ENCODE measurements at places on chromosomes 7 and 10. TPM values are rescaled to one million over a fixed set of nuclear protein-coding genes. Genes with fewer than 3 reads are reported as not detected.

SERPINE1 gene
- 1,123 TPM for total RNA-seq

ALOX5 gene
- total RNA-seq, result not detected

ELN gene
- total RNA-seq, result 56.1 TPM

AKR1D1 gene
- total RNA-seq, result not detected

NUPR2 gene
- total RNA-seq, result not detected

WEE2 gene
- total RNA-seq, result not detected

CYP2E1 gene
- total RNA-seq, result under 0.01 TPM

NUDT13 gene
- total RNA-seq, result 11.0 TPM

PARD3 gene
- total RNA-seq, result 24.9 TPM

RASA4 gene
- total RNA-seq, result 6.0 TPM

FAM13C gene
- total RNA-seq, result 1.3 TPM

EGFR gene
- 27.8 TPM for total RNA-seq

HABP2 gene
- total RNA-seq, result not detected

FAM25C gene
- total RNA-seq, result not detected

ITGA8 gene
- total RNA-seq, result 0.94 TPM

MYL10 gene
- total RNA-seq, result not detected

AKR1C3 gene
- 12.3 TPM for total RNA-seq

PNLIPRP1 gene
- total RNA-seq, result not detected

PALS2 gene
- 13.5 TPM for total RNA-seq

DLX5 gene
- total RNA-seq, result not detected

ANK3 gene
- 13.8 TPM for total RNA-seq

TUBB8 gene
- not detected for total RNA-seq

CH25H gene
- total RNA-seq, result 1.6 TPM

STRIP2 gene
- 2.6 TPM for total RNA-seq

CDK1 gene
- total RNA-seq, result 5.2 TPM

DNAJC30 gene
- total RNA-seq, result 3.2 TPM

PCGF5 gene
- total RNA-seq, result 24.7 TPM

HKDC1 gene
- not detected for total RNA-seq

AKR1C8 gene
- not detected for total RNA-seq
